ENCODE measurements at places on chromosomes 7 and 10.

- DNase-seq = no peak
Measured at GRCh38 chr7:37068902-37069301, 344.6 kb upstream of the AOAH start.

DNA sequence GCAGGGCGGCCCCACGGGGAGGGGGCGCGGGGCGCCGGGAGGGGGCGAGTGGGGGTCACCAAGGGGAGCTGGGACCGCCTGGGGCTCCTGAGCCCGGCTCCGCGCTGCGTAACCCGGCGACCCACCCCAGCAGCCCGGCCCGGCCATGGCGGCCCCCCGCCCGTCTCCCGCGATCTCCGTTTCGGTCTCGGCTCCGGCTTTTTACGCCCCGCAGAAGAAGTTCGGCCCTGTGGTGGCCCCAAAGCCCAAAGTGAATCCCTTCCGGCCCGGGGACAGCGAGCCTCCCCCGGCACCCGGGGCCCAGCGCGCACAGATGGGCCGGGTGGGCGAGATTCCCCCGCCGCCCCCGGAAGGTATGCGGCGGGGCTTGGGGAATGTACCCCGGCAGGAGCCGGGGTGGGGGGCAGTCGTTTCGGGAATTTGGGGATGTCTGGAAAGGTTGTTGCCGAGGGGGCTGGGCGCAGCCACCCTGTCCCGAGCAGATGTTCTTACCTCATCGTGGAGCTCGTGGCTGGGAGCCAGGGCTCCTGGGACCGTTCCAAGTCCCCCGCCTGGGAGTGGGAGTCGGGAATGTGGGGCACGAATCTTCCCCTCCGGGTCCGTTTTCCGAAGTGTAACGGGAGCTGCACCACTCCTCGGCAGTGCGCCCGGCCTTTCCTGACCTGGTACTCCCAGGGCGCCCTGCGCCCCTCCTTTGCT lies 431 bp downstream of the ZYX start:
- DNase-seq = no peak

DNA sequence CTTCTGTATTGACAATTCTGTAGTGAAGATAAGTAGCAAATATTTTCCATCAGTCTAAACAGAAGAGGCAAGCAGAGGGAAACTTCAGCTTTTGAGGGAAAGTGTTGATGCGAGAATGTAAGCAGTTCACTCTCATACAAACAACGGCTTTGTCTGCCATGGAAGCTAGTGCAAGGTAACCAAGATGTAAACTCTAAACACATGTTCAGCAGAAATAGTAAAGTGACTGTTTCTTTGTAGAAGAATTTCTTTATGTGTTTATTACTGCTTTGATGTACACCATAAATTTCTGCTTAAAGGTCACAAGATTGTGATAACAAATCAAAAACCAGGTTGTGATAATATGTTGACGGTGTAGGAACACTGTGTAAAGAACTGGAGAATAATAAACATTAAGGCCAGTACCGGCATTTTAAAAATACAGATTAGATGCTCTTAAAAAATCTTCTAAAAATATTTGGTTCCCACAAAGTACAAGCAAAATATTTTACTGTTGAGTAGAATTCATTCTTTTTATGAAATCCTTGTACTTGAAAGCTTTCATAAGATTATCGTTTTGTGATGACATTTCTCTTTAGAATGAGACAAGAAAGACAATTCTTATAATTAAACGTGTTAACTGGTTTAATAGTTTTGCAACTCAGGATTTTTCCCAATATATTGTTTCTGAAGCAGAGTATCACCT lies 34.2 kb downstream of the SEMA3C start:
- DNase-seq = no peak

GRCh38 chr7:70693321-70693685 lies 438.6 kb upstream of the GALNT17 start:
- no peak for DNase-seq

DNA sequence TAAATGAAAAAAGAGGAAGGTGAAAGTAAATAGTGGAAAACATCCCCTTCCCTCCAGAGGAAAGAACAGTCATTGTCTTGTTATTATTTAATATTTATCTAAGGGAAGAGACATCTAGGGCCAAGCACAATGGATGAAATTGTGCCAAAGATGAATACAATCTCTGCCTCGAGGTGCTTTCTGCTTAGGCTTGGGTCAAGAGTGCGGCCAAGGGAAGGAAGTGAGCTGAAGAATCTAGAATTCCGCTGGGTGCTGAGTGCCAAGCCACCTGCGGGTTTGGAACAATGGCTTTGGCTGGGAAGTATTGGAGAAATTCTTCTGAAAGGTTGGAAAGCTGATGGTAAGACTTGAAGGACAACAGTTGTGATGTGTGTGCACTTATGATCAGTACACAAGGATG lies 531.3 kb upstream of the FZD8 start:
- DNase-seq = no peak

DNA sequence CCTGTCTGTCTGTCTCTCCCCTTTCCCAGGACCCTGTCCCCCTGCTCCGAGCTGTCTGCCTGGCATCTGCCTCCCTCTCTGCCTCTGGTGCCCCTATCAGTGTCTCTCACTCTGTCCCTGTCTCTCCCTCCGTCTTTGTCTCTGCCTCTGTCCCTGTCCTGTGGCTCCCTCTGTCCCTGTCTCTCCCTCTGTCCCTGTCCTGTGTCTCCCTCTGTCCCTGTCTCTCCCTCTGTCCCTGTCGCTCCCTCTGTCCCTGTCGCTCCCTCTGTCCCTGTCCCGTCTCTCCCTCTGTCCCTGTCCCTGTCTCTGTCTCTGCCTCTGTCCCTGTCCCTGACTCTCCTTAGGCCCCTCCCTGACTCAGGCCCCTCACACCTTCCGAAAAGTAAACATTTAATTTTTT lies 75.0 kb upstream of the PAX2 start:
- no peak for DNase-seq

GRCh38 chr7:116495736-116496135 lies 3.8 kb upstream of the CAV2 start:
- DNase-seq = no peak

DNA sequence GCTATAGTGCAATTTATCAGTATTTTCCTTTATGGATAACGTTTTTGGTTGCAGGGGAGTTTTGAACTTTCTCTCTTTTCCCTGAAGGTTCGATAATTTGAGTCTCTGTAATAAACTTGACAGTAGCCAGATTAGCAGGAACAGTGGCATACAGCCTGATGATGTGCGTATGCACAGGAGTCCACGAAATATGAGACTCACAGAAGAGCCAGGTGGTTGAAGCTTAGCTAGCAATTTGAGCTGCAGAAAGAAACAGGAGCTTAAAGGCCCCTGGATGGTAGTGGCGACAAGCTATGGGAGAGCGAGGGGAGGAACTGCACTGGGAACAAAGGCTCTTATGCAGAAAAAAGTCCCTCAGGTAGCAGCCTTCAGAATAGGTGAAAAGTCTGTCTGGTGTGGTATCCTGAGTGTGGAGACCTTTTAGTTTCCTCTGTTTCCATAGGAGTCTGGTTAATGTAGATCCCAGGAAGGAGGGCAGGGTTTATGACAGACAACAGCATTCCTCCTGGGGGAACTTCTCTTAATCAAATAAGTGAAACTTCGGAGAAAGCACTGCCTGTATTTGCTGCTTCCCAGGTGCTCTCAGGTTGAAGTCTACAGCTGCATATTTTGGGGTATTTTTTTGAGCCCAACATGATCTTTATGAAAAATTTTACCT lies 32.7 kb downstream of the FANK1 start:
- no peak for DNase-seq

- no peak for DNase-seq
Measured at GRCh38 chr7:55271661-55272060, 93.5 kb upstream of the LANCL2 start.

- DNase-seq = no peak
Measured at GRCh38 chr10:84270708-84271107, 25.9 kb downstream of the RGR start.

GRCh38 chr7:8126601-8127167 lies 135.3 kb downstream of the ICA1 start:
- no peak for DNase-seq
